ELF-1 (cell line): ENCODE measurements at places on chromosomes 4 and X.

DNA sequence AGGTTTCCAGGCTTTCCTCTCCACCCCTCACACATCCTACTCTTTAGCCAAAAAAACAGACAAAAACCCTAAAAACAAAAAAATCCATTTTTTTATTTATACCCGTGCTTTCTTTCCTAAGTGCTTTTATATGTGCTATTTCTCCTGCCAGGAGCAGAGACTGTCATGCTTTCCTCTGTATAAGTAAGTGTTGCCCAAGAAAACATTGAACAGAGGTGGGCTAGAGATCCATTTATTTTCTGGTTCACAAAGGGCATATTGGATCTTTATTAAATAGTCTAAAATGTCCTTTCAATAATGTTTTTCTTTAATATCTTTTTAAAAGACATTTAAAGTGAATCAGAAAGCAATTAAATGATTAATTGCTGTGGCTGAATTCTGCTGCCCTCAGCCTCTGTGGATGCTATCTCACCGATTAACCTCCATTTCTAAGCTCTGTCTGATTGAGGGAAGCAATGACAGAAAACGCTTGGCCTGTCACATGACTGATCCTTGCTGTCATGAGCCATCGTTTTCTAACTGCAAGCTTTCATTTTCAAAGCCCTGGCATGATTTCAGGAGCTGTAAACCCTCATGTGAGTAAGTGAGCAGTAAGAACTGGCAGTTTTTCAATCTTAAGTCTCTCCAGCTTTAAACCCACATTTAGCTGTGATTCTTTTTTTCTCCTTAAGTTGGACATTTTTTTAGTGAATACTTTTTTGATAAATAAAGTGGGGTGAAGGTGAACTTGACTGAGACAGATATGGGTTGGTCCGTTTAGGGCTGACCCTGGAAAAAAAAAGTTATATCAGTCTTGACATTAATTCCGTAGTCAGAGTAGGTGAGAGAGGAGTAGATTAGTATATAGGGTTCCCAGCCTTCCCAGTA is 180.7 kb upstream of the PGRMC2 start:
- DNase-seq = no peak

- no peak for DNase-seq
Observed at GRCh38 chrX:4935401-4935800, 1222.0 kb upstream of the PRKX start.

DNA sequence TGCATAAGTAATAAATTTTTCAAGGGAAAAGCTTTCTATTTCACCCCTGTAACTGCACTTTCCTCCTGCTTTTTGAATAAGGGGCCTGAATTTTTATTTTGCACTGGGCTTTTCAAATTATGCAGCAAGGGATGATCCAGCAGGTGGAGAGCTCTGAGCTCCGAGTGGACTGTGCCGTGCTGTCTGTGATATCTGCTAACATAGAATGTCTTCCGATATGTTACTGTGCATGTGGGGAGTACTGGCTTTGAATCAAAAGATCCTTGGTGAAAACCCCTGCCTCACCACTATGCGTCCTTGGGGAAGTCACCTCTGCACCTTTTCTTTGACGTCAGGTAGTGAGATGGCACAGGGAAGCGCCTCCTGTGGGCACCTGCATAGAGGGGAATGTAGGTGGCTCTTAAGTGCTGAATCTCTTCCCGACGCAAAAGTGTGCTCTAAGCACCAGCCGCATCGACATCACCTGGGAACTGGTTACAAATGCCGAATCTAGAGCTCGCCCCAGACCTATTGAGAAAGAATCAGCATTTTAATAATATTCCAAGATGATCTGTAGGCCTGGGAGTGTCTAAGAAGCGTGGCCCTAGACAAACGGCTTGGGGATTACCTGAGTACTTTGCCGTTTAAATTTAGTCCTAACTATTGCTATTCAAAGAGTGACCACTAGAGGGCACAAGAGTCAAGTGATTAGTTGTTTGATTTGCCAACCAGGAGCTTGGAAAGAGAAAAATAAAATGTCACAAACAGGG is 19.2 kb upstream of the WFS1 start:
- DNase-seq = peak; percentile 71

DNA sequence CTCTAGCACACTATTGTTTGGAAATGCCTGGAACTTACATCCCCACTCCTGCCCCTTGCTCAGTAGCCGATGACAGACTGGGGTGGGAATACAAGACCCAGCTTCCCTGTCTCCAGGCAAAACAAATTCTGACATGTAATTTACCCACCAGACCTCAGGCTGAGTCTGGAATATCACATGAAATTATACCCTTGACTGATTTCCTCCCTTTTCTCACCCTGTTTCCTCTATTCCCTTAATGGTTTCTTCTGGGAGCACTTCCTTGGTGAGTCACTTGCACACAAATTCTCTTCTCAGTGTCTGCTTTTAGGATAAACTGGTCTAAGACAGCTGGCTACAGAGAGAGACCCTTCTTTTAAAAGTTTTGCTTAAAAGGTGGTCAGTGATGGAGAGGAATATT is 65.8 kb upstream of the DIPK2B start:
- no peak for DNase-seq

DNA sequence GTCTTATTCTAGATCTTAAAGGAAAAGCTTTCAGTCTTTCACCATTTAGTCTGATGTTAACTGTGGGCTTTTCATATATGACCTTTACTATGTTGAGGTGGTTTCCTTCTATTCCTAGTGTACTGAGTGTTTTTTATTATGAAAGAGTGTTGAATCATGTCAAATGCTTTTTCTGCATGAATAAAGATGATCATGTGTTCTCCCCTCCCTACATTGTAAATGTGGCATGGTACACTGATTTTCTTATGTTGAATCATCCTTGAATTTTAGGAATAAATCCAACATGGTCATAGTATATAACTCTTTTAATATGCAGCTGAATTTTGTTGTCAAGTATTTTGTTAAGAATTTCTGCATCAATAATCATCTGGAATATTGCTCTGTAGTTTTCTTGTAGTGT is 4.3 kb downstream of the CLGN start:
- no peak for DNase-seq
